ENCODE measurements at places on chromosomes 7 and 10. TPM values are rescaled to one million over a fixed set of nuclear protein-coding genes. Genes with fewer than 3 reads are reported as not detected.

DNA sequence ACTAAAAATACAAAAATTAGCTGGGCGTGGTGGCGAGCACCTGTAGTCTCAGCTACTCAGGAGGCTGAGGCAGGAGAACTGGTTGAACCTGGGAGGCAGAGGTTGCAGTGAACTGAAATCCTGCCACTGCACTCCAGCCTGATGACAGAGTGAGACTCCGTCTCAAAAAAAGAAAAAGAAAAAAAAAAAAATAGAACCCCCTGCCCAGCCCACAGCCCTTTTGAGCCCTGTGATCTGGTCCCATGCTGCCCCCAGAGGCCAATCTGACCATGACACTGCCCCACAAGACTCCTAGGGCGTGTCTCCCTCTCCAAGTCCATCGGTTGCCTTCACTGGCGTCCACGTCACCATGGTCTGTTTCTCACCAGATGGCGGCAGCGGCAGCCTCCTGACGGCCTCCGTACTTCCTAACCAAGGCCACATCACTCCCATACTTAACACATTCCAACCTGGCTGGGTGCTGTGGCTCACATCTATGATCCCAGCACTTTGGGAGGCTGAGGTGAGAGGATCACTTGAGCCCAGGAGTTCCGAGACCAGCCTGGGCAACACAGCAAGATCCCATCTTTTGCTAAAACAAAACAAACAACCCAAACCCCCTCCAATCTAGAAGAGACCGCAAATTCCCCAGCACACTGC lies 18.0 kb downstream of the STX1A start:
- H3K36me3 ChIP-seq = peaks cover 27% of the 10 kb centered on the region
- DNase-seq = no peak

Gene PNLIPRP1
- 1.4 TPM for total RNA-seq

- no peak for DNase-seq
- no peaks in the 10 kb centered on the region for H3K4me1 ChIP-seq
- no peak overlapping the region for H3K27ac ChIP-seq
- H3K36me3 ChIP-seq = no peaks in the 10 kb centered on the region
- no peak overlapping the region for H3K4me3 ChIP-seq
- no peaks in the 10 kb centered on the region for H3K27me3 ChIP-seq
Measured at GRCh38 chr7:137001041-137001440, 132.6 kb downstream of the CHRM2 start.

DNA sequence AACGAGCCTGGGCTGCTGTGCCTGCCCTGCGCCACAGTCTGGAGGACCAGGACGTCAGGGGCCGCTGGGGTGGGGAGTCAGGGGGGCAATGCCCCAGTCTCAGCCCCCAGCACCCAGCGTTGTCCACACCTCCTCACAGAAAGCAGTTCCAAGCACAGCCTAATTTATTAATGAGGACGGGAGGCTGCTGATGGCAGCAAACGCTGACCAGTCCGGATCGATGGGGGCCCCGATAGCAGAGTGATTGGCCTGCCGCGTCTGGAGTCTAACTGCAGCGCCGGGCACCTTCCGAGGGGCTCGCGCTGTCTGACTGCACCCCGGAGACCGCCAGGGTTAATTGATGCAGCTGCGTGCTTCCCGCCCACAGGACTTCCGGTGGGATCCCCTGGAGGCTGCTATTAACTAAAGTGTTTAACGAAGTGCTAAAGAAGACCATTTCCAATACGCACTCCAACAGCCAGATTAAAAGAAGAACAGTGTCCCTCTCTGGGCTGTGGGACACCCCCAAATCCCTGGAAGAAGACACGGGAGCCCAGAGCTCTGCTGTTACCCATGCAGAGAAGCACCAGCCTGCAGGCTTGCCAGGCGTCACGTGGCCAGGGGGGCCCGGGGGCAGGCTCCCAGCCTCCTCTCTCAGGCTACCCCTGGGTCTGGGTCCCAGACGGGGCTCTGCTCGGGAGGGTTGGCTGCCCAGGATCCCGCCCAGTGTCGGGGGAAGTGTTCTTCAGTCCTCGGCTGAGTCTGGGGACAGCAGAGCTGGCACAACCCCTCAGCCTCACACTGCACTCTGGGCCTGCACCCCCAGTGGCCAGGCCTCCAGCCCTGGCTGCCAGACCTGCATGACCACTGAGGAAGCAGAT lies 63.8 kb downstream of the MICALL2 start:
- no peak for DNase-seq
- no peaks in the 10 kb centered on the region for H3K4me1 ChIP-seq
- no peak overlapping the region for H3K27ac ChIP-seq
- H3K4me3 ChIP-seq = no peak overlapping the region
- peaks cover 80% of the 10 kb centered on the region for H3K27me3 ChIP-seq
- H3K36me3 ChIP-seq = no peaks in the 10 kb centered on the region

Gene MINPP1
- total RNA-seq = 6.1 TPM

DNA sequence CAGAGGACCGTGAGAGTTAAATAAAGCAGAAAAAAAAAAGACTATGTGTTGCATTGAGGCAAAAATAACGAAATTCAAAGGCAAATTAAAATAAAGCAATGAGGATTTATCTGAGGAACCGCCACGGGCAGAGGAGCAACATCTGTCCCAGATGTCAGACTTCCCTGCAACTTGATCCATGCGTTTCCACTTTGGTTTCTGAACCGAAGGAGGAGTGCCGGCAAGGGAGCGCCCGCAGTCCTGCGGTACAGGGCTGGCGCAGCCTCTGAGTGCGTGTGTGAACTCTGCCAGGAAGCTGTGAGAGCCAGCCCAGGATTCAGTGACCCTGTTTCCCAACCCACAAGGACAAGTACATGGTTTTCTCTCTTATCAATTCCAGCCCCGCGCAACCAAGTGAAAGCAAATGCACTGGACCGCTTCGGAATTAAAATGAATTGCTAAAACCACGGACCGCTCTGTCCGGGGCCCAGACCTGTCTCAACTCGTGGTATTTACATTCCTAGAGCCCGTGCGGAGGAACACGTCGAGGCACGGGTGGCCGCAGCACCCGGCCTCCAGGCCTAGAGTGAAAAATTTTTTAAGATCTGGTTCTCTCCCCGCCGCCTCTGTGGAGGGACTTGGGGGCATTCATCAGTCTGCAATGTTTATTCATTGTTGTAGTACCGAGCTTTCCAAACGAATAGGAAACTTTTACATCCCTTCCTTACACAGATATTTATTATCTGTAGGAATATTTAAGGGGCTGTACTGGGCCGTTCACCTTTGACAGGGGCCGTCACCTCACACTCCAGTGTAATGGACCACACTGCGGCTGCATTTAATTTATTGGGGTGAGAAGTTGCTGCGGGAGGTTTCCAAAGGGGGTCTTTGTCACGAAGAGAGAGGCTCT lies 291.5 kb upstream of the NFE2L3 start:
- H3K36me3 ChIP-seq = no peaks in the 10 kb centered on the region
- H3K4me1 ChIP-seq = peaks cover 4% of the 10 kb centered on the region
- H3K4me3 ChIP-seq = no peak overlapping the region
- no peak for DNase-seq
- no peak overlapping the region for H3K27ac ChIP-seq

DNA sequence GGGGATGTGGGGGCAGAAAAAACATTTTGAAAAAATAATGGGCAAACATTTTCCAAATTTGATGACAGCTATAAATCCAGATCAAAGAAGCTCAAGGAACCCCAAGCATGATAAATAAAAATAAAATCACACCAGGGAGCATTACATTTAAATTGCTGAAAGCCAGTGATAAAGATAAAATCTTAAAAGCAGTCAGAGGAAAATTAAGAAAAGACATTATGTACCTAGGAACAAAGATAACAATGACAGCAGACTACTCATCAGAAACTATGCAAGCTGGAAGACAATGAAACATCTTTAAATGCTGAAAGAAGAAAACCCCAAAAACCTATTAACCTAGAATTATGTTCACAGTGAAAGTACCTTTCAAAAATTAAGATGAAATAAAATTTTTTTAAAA lies 23.3 kb downstream of the NEUROG3 start:
- no peak for DNase-seq
- peaks cover 28% of the 10 kb centered on the region for H3K27me3 ChIP-seq
- no peak overlapping the region for H3K4me3 ChIP-seq

Data from T-cell (primary cell).